Esophagus mucosa (tissue), 1 donor: ENCODE measurements at places on chromosomes 12 and 14.
A peak's percentile ranks its signal among the peaks of the same experiment; 100 is the strongest.

- ATAC-seq = no peak
These were observed 9.9 kb downstream of the KICS2 start for GRCh38 chr12:64212119-64212746.

DNA sequence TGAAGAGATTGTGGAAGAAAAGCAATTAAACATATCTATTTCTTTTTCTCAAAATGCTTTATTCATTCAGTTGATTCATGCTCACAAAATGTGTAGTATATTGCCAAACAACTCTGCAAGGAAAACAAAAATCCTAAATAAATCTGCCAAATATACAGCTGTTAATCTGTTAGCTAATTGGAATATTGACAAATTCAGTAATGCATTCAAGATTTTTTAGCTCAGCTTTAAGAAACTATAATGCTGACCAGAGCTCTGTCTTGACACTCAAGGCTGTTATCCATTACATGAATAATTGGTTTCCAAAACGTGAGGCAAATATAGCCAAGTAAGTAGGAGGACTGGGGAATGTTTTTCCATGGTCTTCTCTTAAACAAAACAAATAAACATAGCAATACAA lies 146.8 kb downstream of the TMTC2 start:
- ATAC-seq = no peak

DNA sequence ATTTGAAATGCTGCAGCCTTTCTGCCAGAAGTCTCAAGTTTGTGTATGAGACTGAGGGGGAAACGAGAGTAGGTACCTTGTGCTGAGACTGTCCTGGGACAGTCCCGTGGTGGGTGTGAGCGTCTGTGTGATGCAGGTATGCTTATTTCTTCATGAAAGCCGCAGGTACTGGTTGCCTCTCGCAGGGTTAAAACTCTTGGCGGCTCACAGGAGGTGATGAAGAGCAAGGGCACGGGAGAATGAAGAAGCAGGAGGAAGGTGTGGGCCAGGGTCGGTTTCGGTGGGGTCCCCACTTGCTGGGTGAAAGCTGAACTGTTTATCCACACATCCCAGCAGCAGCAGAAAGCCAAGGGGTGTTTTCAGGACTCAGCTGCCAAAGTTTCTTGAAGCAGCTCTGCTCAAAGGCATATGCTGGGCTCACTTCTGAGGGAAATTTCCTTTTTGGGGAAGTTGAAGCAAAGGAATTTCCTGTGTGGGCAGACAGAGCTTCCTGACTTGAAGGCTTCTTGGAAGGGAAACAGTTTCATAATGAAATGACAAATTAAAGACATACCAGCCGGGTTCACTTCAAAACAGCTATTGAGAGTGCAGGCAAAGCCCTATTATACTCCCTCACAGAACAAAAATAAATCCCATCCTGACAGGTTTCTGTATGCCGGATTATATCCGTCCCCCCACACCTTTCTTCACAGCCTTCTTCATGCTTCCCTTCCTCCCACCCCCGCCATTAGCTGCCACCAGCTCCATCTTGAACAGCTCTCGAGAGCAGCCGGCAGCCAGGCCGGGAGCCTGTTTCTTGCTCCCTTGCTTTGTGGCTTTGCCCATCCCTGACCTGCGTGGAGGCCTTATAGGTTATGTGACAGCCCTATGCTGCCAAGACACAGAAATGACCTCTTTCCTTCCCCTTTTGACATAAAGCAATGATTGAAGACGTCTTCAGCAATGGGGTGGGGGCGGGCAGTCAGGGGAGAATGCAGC lies 116.6 kb downstream of the ETV6 start:
- ATAC-seq = peak; percentile 50

DNA sequence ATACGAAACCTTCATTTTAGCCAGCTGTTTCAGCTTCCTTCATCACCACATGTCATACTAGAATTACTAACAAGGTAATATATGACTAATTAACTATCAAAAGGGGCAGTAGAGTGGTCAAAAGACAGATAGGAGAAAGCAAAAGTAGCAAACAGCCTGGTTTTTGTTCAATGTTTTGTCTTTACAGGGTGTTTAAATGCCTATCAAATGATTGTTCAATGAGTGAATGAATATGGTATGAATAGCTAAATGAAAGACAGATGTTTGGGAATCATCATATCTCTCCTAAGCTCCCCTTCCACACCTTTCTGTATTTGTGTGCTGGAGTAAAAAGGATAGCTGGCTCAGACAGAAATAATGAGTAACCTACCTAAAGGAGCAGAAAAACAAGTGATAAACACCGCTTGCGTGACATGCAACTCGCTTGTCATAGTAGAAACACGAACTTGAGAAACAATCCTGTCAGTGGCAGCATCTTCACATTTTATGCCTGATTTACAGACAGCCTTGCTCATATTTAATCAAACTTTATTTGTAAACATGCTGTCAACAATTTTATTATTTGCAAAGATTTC lies 34.2 kb downstream of the ABCC9 start:
- no peak for ATAC-seq

DNA sequence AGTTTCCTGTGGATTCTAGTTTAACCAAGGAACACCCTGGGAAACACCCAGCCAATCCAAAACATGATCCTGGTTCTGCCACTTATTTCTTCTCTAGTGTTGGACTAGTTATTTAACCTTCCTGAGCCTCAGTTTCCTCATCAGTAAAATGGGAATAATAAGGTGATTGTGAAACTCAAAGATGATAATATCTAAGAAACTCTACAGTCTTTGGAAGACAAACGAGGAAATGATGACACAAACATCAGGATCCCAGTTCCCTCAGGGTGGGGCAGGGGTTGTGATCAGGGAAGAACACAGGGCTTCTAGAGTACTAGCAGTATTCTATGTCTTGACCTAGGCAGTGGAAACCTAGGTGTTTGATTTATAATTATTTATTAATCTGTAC lies 18.1 kb upstream of the TMEM106C start:
- ATAC-seq = no peak

DNA sequence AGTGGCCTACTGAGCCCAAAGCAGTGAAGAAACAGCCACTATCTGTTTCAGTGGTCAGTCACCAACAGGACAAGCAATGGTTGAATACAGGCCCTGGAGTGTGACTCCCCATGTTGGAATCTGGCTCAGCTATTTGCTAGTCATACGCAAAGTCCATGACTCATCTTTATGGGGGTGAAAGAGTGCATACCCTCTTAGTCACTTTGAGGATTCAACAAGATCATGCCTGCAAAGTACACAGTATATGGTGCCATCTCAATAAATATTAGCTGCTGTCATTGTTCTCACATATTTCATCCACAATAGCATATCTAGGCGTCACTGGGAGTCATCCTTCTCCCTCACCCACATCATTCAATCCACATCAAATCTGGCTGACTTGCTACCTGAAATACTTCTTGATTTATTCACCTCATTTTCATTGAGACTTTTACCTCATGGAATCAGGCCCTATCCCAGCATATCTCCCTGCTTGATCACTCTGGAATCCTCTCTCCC lies 26.4 kb upstream of the STAB2 start:
- peak; percentile 98 for ATAC-seq

DNA sequence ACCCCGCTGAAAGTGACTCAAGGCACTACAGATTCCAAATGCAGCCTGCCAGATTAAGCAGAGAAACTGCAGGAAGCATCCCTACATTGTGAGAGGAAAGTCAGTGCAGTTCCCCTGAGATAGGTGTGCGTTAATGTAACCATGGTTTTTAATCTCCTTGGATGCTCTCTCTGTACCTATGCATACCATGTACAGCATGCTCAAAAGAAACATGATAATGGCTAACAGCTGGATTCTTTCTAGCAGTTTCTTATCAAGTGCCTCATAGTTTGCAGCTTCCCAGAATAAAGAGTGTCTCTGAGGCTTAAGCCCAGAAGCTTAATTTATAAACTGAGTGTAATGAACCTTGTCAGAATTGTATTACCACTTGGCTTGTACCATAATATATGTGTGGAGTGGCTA lies 17.1 kb upstream of the MDM1 start:
- ATAC-seq = no peak

DNA sequence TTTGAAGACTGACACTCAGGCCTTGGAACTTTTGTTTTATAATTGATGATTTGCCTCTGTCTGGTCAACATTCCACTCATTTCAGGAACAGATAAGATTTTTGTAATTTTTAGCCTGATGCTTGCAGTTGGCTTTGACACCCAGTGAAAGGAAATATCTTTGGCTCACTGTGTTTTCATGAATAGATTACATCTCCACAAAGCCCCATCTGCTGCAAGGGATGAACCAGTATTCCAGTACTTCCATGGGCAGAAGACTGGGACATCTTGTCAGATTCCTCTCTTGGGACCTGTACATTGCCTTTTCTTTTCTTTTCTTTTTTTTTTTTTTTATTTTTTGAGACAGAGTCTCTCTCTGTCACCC lies 28.4 kb downstream of the GSG1 start:
- ATAC-seq = no peak

DNA sequence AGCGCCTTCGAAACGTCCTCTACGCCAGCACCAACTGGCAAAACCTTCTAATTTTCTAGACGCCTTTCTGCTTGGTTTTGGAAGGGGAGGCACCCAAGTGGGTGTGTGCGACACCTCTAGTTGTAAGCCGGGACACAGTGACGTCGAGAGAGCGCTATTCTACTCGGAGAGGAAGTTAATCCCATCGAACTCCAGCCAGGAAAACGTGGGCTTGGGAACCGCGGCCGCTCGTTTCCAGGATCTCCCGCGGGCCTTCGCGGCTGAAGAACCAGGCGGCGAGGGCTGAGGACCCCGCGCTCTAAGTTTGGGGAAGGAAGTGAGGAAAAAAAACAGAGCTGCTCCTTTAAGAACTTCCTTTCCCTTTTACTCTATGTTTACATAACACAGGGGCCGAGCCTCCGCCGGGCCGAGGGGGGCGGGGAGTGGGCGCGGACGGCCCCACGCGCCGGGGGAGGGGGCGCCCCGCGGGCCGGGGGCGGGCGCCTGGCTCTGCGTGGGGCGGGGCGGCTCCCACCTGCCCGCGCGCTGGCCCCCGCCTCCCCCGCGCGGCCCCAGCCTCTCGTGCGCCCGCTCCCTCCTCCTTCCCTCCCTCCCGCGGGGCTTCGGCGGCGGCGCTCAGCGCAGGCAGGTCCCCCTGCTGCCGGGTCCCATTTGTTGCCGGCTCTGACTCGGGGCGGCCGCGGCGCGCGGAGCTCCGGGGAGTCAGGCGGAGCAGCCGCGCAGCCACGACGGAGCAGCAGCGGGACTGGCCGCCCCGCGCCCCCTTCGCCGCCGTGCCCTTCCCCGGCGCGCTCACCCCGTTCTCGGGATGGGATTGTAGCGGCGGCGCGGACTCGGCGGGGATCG lies at the start of gene PELI2:
TSS of gene PELI2 (plus strand) at position 647 of the 846 bp plus-strand sequence. CDS start 250 bp downstream, outside the sequence.
- ATAC-seq = peak; percentile 80

GRCh38 chr12:25041006-25041741 lies 92.3 kb upstream of the BCAT1 start:
- no peak for ATAC-seq

- ATAC-seq = no peak
These were observed 92.8 kb downstream of the TRAFD1 start for GRCh38 chr12:112218150-112218549.

- no peak for ATAC-seq
These were observed 92.7 kb downstream of the DYRK2 start for GRCh38 chr12:67741270-67741669.

GRCh38 chr14:81993432-81993831 lies 459.8 kb upstream of the SEL1L start:
- ATAC-seq = no peak

DNA sequence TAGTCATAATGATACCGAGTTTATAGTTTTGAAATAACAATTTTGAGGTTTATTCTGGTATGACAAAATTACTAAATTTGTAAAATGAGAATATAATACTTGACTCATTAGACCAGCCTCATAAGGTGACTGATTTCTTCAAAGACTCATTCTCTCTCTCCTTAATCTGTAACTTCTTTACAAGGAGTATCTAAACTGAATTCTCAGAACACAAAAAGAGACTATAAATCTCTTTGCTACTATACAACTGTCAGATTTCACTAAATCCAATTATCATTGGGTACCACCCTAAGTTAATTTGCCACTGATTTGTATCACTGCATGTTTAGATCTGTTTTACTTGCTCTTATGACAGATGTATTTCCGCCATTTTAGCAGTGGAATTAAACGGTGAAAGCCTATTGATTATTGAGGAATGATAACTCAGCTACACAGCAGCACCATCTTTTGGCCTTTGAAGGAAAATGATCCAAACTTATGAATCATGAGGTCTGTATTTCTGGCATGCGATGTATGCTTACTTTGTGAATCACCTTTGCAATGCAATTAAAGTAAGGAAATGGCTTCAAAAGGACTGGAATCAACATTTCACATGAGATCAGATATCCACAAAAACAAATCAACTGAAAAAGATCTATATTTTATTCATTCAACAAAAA lies 161.2 kb downstream of the RERGL start:
- ATAC-seq = no peak

- ATAC-seq = no peak
These were observed 6.0 kb upstream of the CALCOCO1 start for GRCh38 chr12:53733051-53733806.

DNA sequence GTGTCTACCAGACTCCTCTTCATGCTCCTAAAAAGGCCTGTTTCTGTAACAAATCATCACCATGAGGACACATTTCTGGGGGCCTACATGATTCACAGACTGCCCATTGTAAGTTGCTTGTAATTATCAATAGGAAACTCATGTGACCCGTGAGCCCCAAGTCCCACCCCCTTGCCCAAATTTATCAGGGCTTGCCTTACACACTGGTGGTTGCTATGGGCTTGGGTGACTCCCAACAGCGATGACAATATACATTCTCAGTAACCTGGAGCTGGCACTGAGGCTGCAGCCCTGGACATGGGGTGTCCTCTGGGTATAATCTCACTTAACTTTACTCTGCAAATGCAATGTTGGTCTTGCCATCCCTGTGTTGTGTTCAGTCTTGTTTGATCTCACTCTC lies 149.2 kb downstream of the NRXN3 start:
- no peak for ATAC-seq

DNA sequence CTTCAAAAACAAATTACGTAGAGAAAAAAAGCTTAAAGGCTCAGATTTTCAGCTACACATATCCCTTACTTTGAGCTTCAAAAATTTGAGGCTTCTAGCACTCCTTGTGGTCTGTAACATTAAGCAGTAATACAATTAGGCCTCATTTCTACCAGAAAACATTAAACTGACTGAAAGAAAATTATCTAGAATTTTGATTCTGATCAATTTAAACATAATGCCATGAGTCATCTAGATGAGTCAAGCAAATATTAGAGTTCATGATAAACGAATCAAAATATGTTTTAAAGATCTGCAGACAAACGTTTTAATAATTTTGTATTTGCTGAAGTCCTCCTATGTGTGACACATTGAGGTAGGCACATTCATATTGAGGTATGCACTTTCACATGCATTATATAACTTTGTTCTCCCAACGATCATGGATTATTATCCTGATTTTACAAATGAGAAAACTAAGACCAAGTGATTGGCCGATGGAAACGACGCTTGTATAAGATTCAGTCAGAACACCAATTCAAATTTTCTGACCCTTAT lies 4.3 kb downstream of the OSBPL8 start:
- no peak for ATAC-seq

DNA sequence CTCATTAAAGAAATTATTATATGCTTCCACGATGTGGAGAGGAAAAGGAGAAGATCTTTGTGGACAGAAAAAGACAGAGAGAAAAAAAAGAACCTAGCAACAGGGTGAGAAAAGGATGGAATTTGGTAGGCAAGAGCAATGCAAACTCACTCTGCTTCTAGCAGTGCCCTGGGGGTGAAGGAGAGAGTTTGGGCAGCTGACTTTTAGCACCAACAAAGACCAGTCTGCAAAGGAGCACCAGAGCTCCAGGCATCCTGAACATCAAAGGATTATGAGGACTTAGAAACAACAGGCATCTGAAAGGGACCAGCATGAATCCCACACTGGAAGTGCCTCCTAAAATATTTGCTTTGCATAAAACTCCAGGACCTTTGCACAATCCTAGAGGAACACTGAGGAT lies 32.8 kb upstream of the RERG start:
- ATAC-seq = no peak

- ATAC-seq = no peak
These were observed 1.8 kb upstream of the CLEC2A start for GRCh38 chr12:9933958-9934357.
